Spleen (tissue), 13 donors: ENCODE measurements at places on chromosomes 1 and 21. TPM values are rescaled to one million over a fixed set of nuclear protein-coding genes. Genes with fewer than 3 reads are reported as not detected.

DNA sequence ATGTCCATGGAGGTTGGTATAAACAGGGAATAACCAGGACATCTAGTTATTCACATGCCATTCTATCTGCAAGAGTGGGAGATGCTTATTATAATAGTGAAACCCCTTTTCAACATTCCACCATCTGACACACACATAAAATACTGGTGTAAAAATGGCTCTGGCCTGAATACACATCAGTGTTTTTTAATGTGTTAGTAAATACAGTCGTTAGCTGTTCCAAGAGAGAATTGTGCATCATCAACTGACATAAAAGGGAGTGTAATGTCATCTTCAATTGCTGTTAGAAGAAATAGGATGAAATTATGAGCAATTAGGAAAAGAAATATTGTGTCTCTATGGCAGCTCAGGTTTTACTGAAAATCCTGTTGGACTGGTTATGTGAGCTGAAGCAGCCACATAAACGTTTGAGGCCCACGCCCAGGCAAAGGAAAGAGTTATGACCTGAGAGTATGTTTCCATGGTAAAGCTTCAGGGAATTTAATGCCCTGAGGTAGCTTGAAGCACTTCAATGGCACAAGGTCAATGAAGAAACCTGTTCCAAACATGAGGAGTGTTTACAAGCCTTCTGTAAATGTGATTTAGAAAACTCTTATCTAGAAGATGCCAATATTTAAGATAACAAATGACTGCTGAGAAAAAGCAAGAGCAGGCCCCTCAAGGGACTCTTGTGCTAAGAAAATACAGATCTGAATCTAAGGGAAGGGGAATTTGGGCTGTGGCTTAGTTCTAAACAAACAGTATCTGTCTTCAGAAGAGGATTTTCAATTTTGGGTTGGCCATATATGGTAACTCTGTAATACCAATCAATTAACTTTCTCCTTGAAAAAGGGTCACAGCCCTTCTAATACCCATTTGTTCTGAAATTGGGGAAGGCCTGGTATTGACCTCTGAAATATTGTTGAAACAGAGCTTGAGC lies 384.3 kb downstream of the SEC16B start:
- H3K36me3 ChIP-seq, result no peaks in the 10 kb centered on the region
- DNase-seq, result no peak
- no peak overlapping the region for H3K4me3 ChIP-seq
- H3K4me1 ChIP-seq, result no peaks in the 10 kb centered on the region
- H3K27me3 ChIP-seq, result no peaks in the 10 kb centered on the region

GRCh38 chr1:55803429-55803828 lies 588.3 kb upstream of the USP24 start:
- no peaks in the 10 kb centered on the region for H3K27me3 ChIP-seq
- no peak overlapping the region for H3K4me3 ChIP-seq
- no peak for DNase-seq
- H3K27ac ChIP-seq, result no peak overlapping the region

DNA sequence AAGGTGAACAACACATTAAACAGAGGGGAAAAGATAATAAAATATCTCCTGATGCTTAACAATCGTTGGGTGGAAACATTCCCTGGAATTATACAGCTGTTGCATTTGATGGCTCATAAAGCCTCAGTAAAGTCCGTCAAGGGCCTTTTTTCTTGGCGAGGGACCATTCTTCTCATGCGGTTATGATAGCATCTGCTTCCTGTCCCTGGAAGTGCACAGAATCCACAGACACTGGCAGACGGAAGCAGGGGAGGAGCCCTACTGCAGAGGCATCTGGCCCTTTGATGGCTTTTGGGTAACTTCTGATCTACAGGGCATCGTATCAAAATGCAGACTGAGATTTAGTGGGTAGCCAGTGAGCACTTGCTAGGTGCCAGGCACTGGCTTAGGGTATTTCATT lies 286.9 kb downstream of the KIF26B start:
- H3K4me3 ChIP-seq, result no peak overlapping the region
- no peaks in the 10 kb centered on the region for H3K36me3 ChIP-seq
- H3K27me3 ChIP-seq, result no peaks in the 10 kb centered on the region
- no peaks in the 10 kb centered on the region for H3K4me1 ChIP-seq

DNA sequence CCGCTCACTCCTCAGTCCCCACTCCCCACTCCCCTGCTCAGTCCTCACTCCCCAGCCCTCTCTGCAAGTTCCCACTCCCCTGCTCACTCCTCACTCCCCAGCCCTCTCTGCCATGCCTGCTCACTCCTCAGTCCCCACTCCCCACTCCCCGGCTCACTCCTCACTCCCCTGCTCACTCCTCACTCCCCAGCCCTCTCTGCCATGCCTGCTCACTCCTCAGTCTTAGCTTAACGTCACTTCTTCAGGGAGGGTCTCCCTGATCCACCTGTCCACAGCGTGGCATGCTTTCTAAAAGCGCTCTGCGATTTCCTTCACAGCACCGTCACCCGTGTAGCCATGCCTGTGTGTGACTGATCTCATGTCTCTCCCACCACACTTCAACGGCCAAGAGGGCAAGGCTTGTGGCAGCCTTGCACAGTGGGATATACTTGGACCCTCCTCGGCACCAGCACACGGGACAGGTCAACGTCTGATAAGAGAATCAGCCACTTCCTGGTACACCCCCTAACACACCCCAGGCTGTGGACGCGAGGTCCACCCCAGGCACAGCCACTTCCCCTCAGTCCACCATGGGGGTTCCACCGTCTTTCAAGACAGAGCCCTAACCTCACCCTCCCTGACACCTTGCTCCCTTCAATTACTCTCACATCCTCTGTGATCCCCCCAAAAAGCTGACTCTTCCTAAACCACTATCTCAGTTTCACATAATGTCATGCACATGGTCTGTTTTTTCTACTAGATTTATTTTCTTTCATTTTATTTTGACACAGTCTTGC lies 14.0 kb downstream of the PRDM15 start:
- no peak overlapping the region for H3K27ac ChIP-seq
- peaks cover 20% of the 10 kb centered on the region for H3K4me1 ChIP-seq
- no peaks in the 10 kb centered on the region for H3K36me3 ChIP-seq
- H3K4me3 ChIP-seq, result no peak overlapping the region
- no peaks in the 10 kb centered on the region for H3K27me3 ChIP-seq
- DNase-seq, result peak; percentile 38

GRCh38 chr1:47751996-47752451 lies 245.2 kb downstream of the TRABD2B start:
- H3K27ac ChIP-seq, result no peak overlapping the region
- H3K4me1 ChIP-seq, result no peaks in the 10 kb centered on the region
- H3K27me3 ChIP-seq, result peaks cover 10% of the 10 kb centered on the region
- no peak for DNase-seq
- no peak overlapping the region for H3K4me3 ChIP-seq
- H3K36me3 ChIP-seq, result no peaks in the 10 kb centered on the region

DNA sequence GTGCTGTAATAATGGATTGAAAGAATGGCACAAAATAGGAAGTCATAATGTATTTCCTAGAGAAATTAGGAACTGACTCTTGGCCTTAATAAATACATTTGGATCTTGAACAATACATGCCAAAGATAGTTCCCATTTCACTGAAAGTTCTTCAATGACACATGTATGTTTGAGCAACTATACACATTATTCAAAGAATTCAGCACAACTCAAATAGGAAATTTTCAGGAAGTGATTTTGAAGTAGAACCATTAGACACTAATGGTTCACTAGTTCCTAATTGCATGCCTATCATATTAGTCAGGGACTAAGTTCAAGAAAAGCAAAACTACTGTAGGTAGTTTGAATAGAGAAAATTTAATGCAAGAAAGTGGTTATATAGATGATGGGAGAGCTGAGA lies 404.7 kb downstream of the LMO4 start:
- DNase-seq, result no peak
- no peaks in the 10 kb centered on the region for H3K4me1 ChIP-seq

DNA sequence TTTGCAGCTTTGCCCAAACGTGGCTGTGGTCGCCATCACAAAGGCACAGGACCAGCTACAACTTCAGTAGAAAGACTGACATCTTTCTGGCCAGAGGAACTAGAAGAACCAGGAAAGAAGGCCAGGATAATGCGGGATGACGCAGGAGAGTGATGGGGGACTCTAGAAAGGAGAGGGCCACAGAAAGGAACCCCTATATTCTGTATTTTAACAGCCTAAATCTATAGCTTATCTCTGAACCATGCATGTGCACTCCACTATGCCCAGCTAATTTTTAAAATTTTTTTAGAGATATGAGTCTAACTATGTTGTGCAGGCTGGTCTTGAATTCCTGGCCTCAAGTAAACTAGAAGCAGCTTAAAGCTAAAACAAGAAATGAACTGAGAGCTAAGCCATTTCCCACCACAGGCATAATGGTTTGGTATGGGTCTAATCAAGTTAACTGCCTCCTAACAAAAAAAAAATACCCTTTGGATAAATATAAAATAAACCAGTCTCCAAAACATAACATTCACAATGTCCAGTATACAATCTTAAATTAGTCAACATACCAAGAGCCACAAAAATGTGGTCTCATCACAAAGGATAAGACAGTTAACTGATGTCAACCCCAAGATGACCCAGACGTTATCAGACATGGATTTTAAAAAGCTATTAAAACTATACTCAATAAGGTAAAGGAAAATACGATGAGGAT lies 18.0 kb downstream of the LTN1 start:
- no peak overlapping the region for H3K27ac ChIP-seq
- peaks cover 91% of the 10 kb centered on the region for H3K36me3 ChIP-seq
- no peaks in the 10 kb centered on the region for H3K27me3 ChIP-seq
- H3K4me1 ChIP-seq, result no peaks in the 10 kb centered on the region

DNA sequence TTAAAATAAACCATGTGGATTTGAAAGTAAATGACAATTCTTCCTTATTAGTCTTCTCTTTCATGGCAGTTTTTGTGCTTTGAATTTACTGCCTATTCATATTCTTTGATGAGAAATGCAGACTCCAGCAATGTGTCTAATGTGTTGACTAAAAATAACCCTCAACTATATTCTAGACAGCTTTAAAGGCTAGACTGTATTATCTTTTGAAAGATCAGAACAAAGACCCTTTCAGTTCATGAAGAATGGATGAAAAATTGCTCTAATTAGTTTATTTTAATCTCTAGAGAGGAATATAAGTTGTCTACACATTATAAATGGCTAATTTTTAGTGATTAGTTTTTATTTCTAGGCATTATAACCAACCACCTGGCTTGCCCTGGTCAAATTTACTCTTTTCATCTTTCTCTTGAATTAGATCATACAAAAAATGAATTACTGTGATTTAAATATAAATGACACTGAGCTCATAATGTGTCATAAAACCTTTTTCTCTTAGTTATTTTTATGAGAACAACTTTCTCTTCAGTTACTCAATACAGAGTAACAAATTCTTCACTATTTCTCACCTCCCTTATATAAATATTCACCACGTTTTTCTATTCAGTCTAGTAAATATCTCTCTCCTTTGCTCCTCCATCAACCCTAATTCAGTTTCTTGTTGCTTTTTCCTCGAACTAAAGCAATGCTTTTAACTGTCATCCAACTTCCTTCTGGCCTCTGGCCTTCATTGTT lies 428.5 kb upstream of the TMPRSS15 start:
- DNase-seq, result no peak
- no peaks in the 10 kb centered on the region for H3K27me3 ChIP-seq
- H3K4me1 ChIP-seq, result no peaks in the 10 kb centered on the region
- no peak overlapping the region for H3K4me3 ChIP-seq

GRCh38 chr1:5906966-5907365 lies 85.3 kb downstream of the NPHP4 start:
- no peaks in the 10 kb centered on the region for H3K4me1 ChIP-seq
- no peak overlapping the region for H3K4me3 ChIP-seq
- peak; percentile 25 for DNase-seq
- no peaks in the 10 kb centered on the region for H3K27me3 ChIP-seq
- H3K27ac ChIP-seq, result no peak overlapping the region

- no peak overlapping the region for H3K27ac ChIP-seq
- H3K36me3 ChIP-seq, result no peaks in the 10 kb centered on the region
- no peak overlapping the region for H3K4me3 ChIP-seq
- no peaks in the 10 kb centered on the region for H3K27me3 ChIP-seq
- DNase-seq, result no peak
Measured at GRCh38 chr1:187236199-187236598, 407.4 kb downstream of the PLA2G4A start.

DNA sequence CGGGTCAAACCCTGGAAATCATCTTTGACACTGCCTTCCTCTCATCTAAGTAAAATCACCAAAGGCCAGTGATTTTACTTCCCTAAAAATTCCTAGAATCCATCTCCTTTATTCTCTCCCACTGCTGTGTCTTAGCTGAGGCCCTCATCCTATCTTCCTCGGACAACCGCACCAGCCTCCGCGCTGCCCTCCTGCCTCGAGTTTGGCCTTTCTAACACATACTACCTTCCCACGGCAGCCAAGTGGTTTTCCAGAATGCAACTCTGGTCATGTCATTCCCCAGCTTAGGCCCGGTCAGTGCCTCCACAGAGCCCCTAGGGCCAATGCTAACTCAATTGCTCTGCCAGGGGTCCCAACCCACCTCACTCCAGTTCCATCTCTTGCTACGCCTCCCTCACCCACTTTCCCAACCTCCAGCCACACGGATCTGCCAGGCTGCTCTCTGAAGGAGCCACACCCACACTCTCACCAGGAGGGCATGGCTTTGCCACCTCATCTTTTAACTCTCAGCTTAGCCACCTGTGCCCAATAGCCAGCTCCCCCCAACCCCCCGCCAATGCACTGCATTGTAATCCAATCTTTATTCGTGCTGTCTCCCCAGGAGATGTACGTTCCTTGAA lies 6.8 kb downstream of the TMEM9 start:
- H3K4me3 ChIP-seq, result no peak overlapping the region
- H3K27me3 ChIP-seq, result no peaks in the 10 kb centered on the region
- no peak overlapping the region for H3K27ac ChIP-seq
- peaks cover under 1% of the 10 kb centered on the region for H3K4me1 ChIP-seq
- peak; percentile 61 for DNase-seq
- peaks cover 92% of the 10 kb centered on the region for H3K36me3 ChIP-seq

DNA sequence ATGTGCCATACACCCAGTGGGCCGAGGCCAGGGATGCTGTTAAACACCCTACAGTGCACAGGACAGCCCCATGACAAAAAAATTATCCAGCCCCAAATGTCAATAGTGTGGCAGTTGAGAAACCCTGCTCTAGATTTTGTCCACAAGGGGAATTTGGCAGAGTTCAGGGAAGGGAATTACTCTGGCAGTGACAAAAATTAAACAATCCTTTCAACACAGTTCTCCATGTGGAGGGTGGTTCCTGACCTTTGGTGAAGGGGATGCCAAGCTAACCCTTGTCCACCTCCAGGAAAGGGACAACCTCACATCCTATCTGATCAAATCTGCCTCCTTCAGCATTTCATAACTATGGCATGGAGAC lies 28.4 kb upstream of the CD84 start:
- no peak for DNase-seq
- H3K27ac ChIP-seq, result no peak overlapping the region
- H3K4me1 ChIP-seq, result peaks cover 22% of the 10 kb centered on the region
- H3K36me3 ChIP-seq, result peaks cover 41% of the 10 kb centered on the region
- no peak overlapping the region for H3K4me3 ChIP-seq

- no peak overlapping the region for H3K4me3 ChIP-seq
- no peaks in the 10 kb centered on the region for H3K4me1 ChIP-seq
- no peak overlapping the region for H3K27ac ChIP-seq
- H3K36me3 ChIP-seq, result no peaks in the 10 kb centered on the region
- DNase-seq, result no peak
Measured at GRCh38 chr1:30691480-30691879, 31.9 kb downstream of the MATN1 start.

Gene OPN3
- total RNA-seq, result 33.4 TPM

Gene CNR2
- total RNA-seq, result 21.6 TPM

Gene DISP3
- total RNA-seq, result 0.69 TPM

Gene RNF223
- not detected for total RNA-seq

Gene FAM151A
- total RNA-seq, result not detected

Gene CFH
- total RNA-seq, result 25.1 TPM

Gene EXO1
- 4.4 TPM for total RNA-seq

Gene SYT11
- 17.3 TPM for total RNA-seq
